COLO829 (cell line): ENCODE measurements at places on chromosomes 11 and 22.

DNA sequence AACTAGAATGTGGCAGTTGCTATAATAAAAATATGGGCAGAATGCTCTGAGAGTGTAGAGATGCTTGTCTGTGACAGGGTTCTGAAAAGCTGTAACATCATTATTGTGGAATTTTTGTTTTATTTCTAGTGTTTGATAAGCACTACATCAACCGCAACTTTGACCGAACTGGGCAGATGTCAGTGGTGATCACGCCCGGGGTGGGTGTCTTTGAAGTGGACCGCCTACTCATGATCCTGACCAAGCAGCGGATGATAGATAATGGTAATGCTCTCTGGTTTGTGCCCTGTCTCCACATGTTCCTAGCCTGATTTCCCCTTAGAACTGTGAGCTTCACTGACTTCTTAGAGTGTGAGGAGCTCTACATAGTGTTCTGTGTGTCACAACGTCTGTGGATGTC lies 48.8 kb downstream of the DEPDC5 start:
- DNase-seq: no peak

DNA sequence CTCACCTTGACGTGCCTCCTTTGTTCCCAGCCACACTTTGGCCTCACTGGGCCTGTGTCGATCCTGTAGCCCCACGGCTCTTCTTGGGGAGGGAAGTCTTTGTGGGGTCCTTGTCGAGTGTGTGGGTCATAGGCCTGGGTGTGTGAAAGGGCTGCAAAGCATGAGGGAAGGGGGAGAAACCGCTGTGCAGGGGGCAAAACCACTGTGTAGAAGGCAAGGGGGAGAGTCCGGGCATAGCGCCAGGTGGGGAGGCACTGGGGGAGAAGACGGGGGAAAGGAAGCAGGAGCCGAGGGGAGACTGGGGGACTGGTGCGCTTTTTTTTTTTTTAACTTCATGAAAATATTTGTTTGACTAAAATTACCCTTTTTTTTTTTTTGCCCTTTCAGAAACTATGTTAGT lies 65.1 kb upstream of the RASD2 start:
- no peak for DNase-seq

- no peak for DNase-seq
These were observed 478.5 kb upstream of the CADM1 start for GRCh38 chr11:115982666-115983065.

- no peak for DNase-seq
These were observed 2.1 kb upstream of the MTFP1 start for GRCh38 chr22:30423301-30423958.
